Hypothalamus (tissue), 51 donors: ENCODE measurements at places on chromosomes 13 and 19.

DNA sequence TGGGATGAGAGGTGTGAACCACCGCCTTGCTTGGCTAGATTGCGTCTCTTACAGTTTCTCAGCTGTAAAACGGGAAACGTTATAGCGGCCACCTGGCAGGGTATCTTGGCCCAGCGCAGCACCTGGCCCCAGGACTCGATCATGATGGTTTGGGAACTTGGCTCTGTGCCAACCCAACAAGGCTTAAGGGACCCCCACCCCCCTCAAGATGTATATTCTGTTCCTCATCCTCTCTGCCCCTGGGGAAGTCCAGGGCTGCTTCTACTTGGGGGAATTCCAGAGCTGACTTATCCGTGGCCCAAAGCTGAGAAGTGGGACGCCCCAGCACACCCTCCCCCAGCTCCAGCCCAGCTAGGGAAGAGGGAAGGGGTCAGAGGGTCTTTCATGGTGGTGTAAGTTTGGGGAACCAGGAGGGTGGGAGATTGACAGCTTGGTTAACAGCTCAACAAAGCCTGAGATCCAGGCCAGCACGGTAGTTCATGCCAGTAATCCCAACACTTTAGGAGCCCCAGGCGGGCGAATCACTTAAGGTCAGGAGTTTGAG, 695 bp downstream of the ICAM1 start:
- DNase-seq: no peak

GRCh38 chr13:67156723-67157060, 73.4 kb downstream of the PCDH9 start:
- DNase-seq: no peak

DNA sequence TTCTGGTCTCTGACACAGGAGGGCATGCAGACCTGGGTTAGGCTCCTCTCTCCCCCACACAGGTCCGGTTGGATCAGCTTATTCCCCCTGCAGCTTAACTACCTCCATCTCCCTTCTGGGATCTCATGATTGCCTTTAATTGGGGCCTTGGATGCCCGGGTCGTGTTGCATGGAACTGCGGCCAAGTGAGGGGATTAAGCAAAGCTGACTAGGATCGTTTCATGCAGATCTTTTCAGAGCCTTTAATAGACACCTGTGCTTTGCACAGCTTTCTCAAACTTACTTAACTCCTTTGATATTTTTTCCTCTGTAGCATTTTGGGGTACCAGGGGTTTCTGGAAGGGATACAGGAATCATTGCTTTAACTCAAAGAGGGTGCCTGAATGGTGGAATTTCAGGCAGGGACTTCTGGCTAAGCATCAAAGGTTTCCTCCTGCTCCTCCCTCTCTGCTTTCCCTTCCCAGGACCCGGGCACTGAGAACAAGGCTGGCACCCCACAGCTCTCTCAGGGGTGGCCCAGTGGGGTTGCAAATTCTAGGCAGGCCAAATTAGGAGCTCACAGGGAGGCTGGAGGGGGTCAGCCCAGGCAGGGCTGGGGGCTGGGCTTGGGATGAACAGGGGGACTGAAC, 477 bp downstream of the NFILZ start:
- DNase-seq: no peak

DNA sequence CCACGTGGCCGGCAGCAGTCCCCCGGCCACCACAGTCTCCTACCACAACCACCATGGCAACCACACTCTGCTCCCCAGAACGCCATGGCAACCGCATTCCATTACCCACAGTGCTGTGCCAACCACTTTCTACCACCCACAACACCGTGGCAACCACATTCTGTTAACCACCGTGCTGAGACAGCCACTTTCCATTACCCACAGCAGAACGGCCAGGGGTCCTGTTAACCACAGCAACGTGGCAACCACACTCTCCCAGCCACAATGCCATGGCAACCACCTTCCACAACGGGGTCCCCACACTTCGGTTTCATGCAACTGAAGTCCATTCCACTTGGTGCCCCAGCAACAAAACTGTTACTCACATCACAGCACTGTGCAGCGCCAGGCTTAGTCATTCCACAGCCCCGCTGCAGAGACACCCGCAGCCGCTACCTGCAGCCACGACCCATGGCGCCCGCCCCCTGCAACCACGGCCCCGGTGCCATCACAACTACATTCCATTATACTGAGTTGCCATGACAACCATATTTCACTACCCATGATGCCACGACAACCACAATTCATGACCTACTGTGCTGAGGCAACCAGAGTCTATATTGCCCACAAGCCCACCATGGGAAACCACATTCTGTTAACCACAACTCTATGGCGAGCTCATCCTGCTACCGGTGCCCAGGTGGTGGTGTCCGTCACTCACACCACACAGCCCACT, 10.0 kb downstream of the DPF1 start:
- DNase-seq: peak; percentile 50

DNA sequence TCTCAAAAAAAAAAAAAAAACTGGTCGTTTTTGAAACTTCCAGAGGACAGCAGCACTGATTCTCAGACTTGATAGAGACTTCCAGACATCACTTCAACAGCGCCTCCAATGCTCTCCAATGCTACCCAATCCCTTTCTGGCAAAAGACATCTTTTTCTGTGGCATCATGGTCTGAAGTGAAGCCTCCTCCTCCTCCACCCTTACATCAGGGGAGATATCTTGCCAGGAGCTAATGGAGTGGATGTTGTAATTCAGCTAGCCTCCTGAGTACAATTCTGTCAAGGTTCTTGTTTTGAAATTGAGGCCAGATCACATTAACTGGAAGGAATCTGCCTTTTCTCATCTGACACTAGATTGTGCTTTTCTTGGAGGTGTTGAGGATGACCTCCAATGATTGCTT, 24.2 kb downstream of the FXYD5 start:
- DNase-seq: no peak

DNA sequence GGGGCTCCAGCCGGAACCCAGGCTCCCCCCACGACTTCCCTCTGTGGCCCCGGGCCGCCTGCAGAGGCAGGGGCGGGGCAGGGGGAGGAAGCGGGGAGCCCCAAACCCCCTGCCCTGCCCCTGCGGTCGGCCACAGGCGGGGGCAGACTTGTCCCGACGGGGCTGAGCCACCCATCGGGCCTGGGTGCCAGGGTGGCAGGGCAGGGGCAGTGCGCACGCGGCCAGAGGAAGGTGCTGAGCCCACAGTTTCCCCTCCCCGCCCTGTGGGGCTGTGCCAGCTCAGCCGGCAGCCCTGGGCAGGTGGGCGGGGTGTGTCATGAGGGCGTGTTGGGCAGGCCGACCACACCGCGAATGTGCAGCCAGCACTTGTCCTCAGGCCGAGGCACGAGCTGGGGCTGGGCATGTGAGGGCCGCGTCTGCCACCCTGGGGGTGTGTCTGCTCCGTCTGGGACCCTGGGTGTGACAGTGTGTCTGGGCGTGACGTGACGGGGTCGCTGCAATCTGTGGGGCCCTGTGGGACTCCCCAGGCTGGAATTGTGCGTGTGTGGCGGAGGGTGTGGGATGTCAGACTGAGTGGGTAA, 17.7 kb downstream of the CCDC97 start:
- DNase-seq: no peak

DNA sequence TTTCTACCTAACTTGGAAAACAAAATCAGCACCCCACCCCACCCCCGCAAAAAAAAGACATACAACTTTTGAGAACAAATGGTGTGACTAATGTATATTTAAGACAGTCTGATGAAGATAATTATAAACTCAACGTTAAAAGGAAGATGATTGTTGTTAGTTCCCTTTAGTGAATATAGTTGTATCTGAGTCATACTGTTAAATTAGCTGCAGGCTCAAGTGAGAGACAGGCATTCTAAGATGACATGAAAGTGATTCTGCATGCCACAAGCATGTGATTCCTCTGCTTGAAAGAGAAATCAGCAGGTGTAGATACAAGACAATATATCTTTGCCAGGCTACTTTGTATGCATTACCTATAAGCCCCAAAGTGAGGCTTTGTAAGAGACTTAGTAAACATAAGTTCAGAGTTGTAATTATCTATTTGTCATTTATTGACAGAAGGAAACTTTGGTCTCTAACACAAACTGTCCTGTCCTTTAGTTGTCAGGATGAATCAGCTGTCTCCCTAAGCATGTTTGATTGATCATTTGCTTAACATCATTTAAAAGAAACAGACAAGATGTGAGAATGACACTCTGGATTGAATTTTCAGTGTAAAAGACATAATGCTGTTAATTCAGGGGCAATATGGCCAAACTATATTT, 319.4 kb upstream of the HTR2A start:
- DNase-seq: no peak

DNA sequence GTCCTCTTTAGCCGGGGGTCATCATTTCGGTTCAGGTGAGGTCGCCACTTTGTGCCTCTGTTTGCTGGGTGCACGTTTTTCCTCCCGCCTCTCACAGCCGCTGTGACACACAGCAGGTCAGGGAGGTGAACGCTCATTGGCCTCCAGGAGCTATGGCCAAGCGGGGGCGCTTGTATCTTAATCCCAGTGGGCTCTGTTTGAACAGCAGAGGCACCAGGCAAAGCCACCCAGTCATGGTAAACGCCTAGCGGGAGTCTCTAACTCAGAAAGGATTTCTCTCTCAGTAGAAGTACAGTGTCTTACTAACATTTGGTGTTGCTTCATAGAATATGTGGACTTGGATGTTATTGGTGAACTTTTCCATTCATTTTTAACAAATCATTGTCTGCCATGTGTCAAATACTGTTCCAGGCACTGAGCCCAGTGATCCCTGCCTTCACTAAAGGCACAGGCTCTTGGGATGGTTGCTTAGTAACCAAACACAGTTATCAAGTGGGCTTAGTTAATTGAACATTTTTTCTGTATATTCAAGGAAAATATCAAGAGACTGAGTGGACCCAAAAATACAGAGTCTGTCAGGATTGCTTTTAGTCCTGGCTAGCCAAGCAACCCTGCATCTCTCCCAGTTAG, 186.7 kb downstream of the STK24 start:
- no peak for DNase-seq

DNA sequence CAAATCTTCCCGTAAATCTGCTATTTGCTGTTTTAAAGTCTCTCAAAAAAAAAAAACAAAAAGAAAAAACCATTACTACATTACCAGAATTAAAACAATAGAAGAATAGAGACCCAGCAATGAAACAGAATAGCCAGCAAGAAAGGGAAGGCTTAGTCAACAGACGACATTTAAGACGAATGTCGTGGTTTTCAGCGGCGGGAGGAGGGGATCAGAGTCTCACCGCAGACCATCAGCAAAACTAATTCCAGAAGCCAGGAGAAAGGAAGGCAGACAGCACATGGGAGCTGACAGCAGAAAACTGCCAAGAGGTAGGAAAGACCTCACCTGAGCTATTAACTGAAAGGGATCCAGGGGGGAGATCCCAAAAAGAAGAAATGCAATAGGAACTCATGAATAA, 128.9 kb downstream of the RNF17 start:
- DNase-seq: no peak

GRCh38 chr19:15194938-15195337, 5.9 kb downstream of the NOTCH3 start:
- no peak for DNase-seq

DNA sequence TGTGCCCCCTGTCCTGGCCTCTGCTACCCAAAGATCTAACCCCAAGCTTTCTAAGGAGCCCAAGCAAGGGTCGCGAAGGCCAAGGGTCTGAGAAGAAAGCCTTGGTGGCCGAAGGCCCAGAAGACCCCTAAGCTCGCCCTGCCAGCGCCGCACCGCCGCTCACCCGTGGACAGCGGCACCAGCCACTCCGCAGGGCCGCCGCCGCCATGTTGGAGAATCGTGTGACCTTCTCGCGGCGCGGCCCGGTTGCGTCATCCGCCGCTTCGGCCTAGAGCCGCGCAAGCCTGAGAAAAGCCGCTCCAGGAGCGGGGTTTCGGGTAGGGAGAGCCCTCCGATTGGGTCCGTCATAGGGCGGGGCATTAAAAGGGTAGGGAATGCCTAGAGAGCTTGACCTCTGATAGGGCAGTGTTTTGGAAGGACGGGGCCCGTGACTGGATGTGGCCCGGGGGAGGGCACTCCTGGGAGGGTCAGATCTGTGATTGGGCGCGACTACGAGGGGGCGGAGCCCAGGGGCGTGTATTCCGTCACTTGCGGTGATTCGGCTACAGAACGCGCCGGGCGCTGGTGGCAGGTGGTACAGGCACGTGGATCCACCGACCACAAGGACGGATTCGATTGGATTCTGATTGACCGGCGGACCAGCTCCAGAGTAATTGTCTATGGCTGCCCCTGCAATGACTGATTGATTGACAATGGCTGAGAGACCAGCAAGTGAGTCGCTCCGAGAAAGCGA, at the start of gene TIMM44:
TSS of gene TIMM44 (minus strand) at position 223 of the 733 bp plus-strand sequence. CDS start at position 208, 15 bp downstream.
- DNase-seq: peak; percentile 99

GRCh38 chr13:112213467-112214255, 146.7 kb downstream of the SOX1 start:
- no peak for DNase-seq

DNA sequence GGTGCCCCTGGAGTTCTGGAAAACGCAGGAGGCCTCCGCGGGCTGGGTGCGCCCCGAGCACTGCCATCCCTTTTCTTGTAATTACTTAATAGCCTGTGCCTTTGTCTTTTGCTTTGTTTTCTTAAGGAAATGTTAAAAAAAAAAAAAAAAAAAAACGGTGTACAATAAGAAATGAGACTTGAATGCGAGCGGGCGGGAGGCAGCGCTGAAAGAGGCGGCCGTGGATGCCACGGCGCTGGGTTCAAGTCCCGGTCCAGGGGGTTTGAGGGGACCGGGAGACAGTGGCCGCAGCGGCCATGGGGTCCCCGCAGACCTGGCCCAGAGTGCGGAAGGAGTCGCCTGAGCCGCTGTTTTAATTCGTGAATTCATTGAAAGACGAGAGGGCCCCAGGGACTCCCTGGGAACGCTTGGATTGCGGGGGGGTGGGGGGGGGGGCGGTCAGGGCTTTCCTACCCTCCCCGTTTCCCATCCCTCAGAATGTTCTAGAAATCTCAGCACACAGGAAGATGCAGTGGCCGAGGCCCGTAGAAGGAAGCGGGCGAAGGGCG, 349.2 kb upstream of the ARGLU1 start:
- DNase-seq: no peak

- DNase-seq: no peak
Measured at GRCh38 chr19:16585808-16586476, 13.7 kb upstream of the SLC35E1 start.

DNA sequence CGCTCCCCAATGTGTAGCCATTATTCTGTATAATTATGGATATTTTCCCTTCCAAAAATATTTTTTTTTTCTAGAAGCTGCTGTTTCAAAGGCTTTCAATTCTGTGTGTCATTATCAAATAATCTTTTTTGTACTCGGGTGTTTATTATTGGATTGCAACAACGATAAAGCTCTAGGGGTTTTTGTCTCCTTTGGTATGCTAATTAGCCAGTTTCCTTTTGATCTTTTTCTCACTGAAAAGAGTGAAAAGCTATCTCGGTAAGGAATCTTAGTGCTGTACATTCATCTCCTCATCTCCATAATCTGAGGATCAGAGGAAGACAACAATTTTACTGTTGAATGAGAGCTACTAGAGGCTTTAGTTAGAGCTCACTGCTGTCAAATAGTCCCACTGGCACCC, 136.6 kb downstream of the OLFM4 start:
- no peak for DNase-seq

GRCh38 chr13:99995589-99996380, 14.2 kb downstream of the ZIC2 start:
- no peak for DNase-seq
